ENCODE measurements at places on chromosomes 12 and 14.

DNA sequence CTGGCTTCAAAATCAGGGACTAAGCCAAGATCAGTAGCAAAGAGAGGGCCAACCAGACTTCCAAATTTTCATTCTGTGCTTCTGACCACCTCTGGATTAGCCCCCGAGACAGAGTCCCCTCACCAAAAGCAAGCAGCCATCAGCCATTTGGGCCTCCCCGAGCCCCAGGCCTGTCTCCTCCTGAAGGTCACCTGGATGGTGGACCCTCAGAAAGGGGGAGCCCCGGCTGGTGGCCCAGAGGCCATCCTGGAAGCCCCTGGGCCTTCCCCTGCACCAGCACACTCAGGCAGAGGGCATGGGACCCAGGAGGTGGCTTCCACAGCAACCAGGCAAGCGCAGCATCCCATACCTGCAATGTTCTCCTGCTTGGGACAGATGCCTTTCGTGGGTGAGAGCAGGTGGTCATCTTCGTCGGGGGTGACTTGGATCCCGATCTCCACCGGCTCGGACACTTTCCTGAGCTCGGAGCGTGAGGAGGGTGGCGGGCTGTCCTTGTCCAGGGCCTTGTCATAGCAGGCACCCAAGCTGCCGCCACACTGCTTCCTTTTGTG, 14.8 kb downstream of the BCL11B start:
- no peak for DNase-seq

GRCh38 chr12:119842380-119842779, 34.7 kb downstream of the CIT start:
- DNase-seq, result no peak

DNA sequence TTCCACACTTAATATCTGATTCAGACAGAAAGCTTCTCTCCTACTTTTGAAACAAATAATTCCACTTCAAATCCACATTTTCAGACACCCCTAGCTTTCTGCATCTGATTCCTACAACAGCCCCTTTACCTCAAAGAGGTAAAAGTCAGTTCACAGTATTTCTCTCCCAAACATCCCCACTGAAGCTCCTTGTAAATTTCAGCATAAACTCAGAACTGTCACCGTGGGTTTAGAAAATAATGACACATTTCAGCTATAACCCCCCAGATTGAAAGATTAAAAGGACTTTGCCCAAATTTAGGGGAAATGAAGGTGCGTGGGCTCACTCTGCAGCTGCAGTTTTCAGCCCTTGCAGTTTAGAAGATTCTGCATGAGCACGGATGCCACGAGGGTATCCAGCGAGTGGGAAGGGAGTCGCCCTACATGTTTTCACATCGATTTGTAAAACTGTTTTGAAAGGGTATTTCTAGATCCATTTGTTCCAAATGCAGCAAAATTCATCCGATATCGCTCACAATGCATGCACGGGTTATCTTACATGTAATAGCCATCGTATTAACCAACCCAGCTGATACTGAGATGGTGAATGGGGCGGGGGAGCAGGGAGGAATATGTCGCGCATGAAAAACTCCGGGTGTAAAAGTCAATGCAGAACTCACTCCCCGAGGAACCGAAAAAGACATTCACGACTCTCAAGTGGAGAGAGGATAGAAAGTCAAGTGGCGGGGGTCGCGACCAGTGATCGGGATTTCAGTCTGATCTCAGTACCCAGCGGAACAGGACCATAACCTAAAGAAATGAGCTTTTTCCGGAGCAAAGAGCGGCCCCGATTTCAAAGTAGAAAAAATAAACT, 5.0 kb upstream of the CCND2 start:
- no peak for DNase-seq

GRCh38 chr12:117518594-117519270, 157.3 kb upstream of the NOS1 start:
- DNase-seq, result no peak

DNA sequence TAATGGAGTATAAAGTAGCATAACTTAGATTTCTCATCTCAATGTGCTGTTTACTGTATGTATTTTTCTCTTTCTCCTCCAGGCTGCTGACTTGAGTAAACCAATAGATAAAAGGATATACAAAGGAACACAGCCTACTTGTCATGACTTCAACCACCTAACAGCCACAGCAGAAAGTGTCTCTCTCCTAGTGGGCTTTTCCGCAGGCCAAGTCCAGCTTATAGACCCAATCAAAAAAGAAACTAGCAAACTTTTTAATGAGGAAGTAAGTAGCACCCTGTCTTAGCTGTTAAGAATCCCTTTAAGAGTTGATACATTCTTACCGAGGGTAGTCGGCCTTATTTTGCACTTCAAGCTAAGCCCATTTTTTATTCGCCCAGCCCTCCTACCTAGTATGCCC, 55.2 kb downstream of the WDR20 start:
- DNase-seq, result no peak

GRCh38 chr14:102461490-102462338, 47.9 kb downstream of the ANKRD9 start:
- DNase-seq, result no peak

DNA sequence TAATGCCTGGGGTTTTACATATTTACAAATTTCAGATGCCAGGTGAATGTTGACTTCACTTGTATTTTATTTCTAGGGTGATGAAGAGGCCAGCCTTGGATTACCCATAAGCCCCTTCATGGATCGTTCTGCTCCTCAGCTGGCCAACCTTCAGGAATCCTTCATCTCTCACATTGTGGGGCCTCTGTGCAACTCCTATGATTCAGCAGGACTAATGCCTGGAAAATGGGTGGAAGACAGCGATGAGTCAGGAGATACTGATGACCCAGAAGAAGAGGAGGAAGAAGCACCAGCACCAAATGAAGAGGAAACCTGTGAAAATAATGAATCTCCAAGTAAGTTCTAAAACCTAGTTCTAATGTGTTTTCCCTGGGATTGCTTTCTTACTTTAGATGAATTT, 41.3 kb upstream of the SLCO1C1 start:
- no peak for DNase-seq

DNA sequence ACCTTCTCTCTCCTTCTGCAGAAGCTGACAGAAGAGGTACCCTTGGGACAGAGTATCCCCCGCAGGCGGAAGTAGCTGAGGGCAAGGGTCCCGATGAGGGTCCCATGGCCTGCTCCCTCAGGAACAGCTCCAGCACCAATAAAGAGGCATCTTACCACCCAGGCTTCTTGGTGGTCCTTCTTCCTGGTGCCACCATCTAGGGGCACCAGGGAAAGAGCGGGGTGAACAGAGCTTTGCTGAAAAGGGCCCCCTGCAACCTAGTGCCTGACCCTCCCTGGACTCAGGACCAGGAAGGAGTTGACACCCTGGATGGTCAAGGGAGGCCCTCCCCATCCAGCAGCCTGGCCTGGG, 591 bp upstream of the IRF9 start:
- no peak for DNase-seq

DNA sequence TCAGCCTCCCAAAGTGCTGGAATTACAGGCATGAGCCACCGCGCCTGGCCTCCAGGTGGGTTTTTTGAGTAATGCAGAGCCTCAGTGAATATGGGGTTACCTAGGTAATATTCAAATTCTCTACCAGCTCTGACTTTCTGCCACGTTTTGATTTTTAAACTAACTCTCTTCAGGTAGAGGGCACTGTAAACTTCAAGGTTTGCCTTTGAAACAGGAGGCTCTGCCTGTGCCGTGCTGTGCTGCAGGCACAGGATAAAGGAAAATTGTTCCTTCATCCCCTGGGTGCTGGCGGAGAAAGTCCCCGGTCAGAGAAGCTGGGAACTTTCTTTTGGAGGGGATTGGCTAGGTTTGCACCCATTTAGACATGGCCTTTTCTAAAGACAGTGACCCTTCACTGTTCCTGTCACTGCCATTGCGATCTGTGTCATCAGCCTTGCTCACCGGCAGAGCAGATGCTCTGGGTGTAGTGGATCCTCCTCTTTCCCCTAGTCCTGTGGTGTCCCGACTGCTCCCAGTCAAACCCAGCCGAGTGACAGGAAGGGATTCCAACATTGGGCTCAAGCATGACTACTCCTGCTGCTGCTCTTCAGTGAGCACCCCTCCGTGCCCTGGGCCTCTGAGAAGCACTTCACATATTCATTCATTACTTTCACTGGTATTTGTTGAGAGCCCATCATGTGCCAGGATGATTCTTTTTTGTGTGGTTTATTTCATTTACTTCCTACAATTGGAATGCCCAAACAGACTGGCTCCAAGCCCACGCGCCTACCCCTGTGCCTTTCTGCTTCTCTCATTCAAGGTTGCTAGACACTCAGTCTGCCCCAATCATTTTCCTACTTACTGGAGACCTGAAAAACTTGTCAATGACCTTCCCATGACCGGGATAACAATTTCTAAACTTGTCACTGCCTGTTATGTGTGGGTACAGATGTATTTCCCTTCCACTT, 103.6 kb downstream of the TMEM30B start:
- no peak for DNase-seq

- no peak for DNase-seq
These were observed 1.9 kb upstream of the BAZ2A start for GRCh38 chr12:56631790-56632700.

DNA sequence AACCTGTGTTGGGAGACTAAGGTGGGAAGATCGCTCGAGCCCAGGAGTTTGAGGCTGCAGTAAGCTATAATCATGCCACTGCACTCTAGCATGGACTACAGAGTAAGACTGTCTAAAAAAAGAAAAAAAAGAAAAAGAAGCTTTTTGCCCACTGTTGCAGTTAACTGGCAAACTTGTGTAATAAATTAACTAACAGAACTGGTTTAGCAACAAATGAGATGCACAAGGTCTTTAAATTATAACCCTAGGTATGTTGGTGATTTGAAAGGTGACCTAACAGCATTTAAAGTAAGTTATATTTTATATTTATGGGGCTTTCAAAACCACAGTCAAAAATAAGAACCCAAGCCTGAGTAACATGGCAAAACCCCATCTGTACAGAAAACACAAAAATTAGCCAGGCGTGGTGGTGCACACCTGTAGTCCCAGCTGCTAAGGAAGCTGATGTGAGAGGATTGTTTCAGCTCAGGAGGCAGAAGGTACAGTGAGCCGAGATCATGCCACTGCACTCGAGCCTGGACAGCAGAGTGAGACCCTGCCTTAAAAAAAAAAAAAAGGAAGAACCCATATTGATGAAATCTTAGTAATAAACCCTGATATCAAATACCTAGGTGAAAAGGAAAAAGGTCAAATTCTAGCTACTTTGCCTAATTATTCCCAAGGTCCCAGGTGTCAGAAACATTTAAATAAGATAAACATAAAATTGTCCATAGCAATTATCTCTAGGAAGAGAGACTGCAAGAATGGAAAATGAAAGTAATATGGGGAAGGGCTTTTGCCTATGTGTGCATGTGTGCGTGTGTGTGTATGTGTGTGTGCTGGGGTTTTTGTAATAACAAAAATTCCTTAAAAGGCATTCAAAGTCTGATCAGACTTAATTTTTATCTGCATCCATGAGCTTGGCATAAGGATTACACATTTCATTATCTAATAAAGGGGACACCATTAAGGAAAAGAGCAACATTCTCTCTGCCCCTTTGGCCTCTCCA, 15.4 kb downstream of the SYNE2 start:
- DNase-seq, result no peak

GRCh38 chr12:102879144-102879763, 37.8 kb downstream of the PAH start:
- peak; percentile 27 for DNase-seq

DNA sequence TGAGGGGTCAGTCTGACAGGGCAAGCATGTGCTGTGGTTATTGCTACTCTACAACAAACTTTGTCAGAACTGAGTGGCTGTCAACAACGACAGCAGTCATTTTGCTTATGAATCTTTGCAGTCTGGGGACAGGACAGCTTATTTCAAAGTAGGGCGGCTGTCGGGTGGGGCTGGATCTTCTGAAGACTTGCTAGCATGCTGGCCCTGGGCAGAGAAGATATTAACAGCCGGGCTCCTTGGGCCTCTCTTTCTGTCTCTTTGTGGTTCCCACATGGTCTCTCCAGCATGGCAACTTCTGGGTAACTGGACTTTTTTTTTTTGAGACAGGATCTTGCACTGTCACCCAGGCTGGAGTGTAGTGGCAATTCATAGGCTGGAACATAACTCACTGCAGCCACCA, 33.9 kb upstream of the ALDH2 start:
- DNase-seq, result no peak

GRCh38 chr12:116556964-116557698, 2.0 kb upstream of the MAP1LC3B2 start:
- DNase-seq, result no peak

DNA sequence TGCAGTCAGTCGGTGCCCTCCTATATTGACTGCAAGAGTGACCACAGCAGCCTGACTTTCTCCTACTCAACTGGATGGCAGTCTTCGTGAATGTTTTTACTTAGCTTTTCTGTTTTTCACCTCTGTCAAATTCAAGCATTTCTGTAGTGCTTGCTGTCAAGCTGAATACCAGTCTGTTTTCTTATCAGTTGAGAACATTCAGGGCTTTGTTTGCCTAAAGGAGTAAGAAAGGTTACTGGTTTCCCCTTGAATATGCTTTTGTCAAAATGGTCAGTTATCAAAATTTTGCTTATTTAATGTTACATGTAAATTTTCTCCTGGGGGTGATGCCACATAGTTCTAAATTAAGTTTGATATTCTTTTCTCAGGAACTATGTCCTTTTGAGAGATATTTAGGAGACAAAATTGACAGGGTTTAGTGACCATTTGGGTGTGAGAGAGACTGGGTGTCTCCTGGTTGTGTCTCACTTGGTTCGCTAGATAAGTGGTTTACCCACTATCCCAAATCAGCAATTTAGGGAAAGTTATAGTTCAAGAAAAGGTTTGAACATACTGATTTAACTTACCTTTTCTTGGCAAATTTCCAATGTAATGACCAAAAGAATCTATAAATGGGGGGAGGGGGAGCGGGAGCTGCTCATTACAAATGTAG, 366.3 kb downstream of the TMTC2 start:
- DNase-seq, result no peak

DNA sequence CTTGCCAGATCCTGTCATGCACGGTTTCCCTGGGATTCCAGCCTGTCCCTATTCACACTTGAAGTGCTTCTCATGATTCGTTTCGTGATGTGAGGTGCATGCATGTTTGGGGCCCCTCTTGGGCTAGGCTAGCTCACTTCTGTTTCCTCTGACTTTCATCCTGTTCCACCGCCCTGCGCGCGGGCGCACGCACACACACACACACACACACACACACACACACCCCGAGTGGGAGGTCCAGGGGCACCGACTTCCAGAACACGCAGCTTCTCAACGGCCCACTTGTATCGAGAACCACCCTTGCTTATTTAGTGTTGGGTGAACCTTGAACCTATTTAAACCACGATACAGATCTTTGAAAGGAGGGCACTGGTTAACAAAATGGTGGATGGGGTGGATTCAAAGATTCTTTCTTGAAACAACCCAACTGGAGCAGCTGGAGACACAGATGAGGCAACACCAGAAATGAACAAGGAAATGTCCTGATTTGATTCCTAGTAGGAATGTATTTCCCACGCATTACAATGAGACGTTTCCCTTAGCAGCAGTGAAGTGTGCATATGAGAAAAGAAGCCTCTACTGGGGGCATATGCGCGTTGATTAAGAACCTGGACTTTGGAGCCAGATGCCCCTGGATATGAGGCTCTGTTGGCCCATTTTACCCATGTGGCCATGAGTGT, 16.3 kb downstream of the ELK3 start:
- no peak for DNase-seq

DNA sequence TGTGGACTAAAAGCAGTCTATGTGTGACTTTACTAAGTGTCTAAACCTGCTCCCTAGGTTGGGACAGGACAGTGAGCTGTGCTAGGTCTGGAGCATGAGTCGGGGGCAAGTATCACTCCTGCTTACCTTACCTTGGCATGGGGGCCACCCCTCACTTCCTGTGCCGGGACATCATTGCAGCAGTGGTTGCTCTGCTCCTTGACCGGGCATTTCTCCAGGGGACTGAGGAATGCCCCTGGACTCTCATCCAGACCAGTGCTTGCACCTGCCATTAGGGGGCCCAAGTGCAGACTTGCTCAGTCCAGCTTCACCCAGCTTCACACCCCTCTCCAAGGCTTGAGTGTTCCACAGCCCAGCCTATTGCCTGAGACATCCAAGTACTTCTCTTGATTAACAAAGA, 84.7 kb upstream of the NELL2 start:
- no peak for DNase-seq

Data from left renal pelvis (tissue), 4 donors.